ENCODE measurements at places on chromosomes 5 and 9.

- DNase-seq, result no peak
Measured at GRCh38 chr5:17365811-17366138, 132.3 kb upstream of the TAF11L2 start.

DNA sequence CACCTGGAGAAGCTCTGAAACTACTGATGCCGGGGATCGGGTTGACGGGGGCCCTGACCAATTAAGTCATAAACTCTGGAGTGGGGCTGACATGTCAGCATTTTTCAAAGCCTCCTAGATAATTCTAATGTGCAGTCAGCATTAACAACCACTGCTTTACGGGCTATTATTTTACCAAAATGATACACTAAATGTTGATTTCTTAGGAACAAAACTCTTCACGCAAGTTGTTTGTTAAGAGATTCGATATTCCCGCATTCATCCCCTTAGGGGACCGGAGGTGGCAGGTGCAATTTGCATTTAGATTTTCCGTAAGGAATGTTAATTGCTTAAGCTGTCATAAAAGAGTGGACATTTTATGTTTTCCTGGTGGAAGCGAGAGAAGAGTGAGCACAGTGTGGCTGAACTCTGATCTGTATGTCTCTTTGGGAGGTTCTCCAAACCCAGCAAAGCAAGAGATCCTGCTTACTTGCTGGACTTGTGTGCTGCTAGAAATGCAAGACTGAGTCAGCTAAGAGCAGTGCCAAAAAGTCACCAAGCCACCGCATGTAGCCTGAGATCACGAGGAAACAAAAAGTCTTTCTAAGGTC is 77.6 kb downstream of the UGCG start:
- no peak for DNase-seq

- no peak for DNase-seq
Measured at GRCh38 chr5:123538670-123539459, 26.9 kb downstream of the CSNK1G3 start.

DNA sequence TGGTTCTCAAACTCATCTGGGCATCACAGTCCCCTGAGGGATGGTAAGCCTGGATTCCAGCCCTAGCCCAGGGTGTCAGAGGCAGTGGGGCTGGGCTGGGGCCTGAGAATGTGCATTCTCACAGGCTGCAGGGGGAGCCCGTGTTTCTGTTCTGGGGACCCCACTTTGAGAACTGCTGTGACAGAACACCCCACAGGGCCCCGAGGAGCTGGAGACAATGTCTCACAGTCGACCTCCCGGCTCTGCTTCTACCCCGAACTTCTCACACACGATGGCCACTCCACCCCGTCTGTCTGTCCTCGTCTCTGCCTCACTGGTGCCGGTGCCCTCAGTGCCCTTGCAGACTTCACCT is 130.0 kb downstream of the CACNA1B start:
- no peak for DNase-seq

- no peak for DNase-seq
Measured at GRCh38 chr5:139901251-139901575, 105.6 kb downstream of the PSD2 start.
